OCI-M1 (cell line): ENCODE measurements at places on chromosomes 2 and 18.
A peak's percentile ranks its signal among the peaks of the same experiment; 100 is the strongest.

DNA sequence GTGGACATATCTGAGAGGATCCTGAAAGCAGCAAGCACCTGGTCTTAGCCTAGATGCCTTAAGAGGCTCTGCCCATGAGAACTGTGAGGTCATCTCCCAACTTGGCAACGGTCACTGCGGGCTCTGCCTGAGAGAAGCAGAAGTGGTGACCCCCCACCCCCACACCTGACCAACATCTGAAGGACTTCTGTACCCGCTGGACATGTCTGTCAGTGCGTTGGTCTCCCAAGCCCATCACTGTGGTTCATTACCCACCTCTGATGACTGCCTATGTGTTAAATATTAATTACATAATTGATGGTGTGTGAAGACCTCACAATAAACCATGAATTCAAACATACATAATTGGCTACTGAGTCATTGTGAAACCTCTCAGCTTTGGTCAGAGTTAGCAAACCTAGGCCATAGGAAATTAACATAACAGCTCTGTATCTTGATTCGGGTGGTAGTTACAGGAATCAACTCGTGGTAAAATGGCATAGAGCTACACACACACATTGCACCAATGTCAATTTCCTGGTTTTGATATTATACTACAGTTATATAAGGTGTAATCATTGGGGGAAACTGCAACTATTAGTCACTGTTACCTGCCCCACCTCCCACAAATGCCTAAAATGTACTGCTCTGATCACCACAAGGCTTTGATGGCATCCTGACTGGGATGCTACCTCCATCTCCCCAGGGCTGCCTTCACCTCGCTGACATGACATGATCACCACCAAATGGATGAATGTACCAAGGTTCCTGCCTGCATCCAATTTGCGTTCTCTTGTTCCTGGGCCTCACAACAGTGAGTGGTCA is 4.3 kb upstream of the GALNT1 start:
- no peak for DNase-seq

DNA sequence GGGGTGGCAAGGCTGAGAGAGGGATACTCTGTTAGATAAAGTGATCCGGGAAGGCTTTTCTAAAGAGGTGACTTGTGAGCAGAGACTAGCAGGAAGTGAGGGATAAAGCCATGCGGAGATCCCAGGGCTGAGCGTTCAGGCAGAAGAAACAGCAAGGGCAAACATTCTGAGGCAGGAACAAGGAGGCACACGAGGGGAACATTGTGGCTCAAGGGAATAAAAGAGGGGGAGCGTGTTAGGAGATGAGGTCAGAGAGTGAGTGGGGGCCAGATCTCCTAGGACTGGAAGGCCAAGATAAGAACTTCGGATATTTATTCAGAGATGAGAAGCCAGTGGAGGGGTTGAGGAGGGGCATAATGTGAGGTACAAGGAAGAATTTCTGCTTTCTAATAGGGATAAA is 67.1 kb downstream of the ACTR2 start:
- peak; percentile 29 for DNase-seq

GRCh38 chr2:67164771-67165522 is 232.2 kb upstream of the ETAA1 start:
- no peak for DNase-seq

DNA sequence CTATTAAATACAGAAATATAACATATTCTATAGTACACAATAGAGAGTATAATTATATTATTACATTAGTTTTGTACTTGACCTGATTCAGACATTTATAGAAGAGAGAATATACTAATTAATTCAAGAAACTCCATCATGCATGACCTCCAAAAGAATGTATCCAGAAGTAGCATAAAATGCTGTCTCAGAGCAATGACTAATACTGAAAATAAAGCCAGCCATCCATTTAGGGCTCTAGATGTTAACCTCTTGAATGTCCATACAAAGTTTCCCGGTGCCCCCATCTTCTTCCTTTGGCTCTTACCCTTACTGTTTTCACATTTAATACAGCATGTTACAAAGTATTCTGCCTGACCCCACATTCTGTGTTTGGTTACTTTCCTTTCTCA is 102.0 kb downstream of the ARHGAP15 start:
- DNase-seq: no peak

DNA sequence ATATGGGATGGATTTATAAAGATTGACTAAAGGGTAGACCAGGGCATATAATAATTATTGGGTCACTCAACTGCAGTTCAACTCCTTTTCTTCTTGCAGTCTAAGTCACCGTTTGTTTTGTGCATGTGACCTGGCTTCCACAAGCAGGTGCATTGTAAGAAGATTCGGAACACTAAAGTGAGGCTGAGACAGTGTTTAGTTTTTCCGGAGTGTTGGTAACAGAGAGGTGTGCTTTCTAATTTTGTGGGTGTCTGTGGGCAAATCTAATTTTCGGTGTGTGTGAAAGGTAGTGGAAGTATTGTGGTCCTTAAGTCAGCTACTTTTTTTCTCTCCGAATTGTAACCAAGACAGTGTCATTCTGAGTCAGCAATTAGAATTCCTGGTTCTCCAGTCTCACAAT is 184.5 kb downstream of the CDH19 start:
- no peak for DNase-seq

- DNase-seq: no peak
These were observed 142.4 kb downstream of the NEDD4L start for GRCh38 chr18:58186258-58186948.

DNA sequence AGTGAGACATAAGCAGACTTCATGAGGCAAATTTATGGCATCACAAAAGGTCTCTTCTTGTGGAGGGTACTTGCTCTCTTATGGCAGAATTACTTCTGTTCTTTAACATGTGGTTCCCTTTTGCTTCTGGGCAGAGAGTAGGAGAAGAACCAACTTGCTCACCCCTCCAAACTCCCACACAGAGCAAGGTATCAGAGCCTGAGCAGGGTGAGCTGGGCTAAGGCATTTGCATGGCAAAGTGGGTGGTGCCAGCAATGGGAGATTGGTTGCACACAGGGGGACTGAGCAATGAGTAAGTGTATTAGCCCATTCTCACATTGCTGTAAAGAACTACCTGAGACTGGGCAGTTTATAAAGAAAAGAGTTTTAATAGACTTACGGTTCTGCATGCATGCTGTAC is 64.2 kb upstream of the ITGB6 start:
- no peak for DNase-seq

GRCh38 chr18:39191931-39192330 is 1626.3 kb upstream of the CELF4 start:
- DNase-seq: peak; percentile 35

- DNase-seq: peak; percentile 47
These were observed 231.6 kb upstream of the SMAD2 start for GRCh38 chr18:48161911-48162698.

DNA sequence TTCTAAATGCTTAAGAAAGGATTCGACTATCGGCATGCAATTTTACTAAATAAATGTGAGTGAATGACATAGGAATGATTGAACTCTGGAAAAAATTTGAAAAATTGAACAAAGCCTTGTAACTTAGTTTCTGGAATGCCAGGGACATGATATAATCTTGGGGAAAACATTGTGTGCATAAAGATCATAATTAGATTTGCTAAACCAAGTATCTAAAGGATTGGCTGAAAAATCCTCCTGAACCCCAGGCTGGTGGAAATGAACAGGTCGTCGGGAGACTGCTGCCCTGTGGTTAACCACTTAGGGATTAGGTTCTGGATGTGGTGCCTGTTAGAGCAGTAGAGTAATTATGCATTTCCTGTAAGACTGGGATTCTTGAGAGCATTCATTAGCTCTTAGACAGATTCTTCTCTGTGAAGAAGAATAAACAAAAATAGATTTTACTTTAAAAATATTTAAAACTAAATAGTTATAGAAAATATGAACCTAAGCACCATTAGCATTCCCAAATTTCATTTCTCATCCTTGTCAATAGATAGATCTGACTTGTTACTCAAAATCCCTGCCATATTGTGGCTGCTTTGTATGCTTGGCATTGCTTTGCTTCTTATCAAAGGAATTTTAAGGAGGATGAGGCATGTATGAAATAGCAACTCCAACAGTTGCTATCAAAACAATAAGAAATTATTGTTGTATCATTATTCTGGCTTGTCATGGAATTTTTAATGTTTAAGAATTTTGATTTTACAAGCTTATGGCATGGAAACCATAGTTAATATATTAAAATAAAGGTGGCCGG is 55.9 kb downstream of the LYPD6B start:
- DNase-seq: no peak

GRCh38 chr2:234752966-234753365 is 198.9 kb upstream of the SH3BP4 start:
- DNase-seq: no peak

DNA sequence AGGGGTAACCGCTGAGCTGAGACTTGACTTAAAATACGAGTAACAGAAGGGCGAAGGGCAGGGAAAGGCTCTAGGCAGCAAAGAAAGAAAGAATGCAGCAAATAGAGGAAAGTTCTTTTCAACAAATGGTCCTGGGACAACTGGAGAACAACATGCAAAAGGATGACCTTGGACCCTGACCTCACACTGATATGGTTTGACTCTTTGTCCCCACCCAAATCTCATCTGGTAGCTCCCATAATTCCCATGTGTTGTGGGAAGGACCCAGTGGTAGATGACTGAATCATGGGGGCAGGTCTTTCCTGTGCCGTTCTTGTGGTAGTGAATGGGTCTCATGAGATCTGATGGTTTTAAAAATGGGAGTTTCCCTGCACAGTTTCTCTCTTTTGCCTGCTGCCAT is 33.9 kb downstream of the ST3GAL5 start:
- DNase-seq: no peak

GRCh38 chr2:197306696-197307040 is 3.9 kb downstream of the ANKRD44 start:
- no peak for DNase-seq

DNA sequence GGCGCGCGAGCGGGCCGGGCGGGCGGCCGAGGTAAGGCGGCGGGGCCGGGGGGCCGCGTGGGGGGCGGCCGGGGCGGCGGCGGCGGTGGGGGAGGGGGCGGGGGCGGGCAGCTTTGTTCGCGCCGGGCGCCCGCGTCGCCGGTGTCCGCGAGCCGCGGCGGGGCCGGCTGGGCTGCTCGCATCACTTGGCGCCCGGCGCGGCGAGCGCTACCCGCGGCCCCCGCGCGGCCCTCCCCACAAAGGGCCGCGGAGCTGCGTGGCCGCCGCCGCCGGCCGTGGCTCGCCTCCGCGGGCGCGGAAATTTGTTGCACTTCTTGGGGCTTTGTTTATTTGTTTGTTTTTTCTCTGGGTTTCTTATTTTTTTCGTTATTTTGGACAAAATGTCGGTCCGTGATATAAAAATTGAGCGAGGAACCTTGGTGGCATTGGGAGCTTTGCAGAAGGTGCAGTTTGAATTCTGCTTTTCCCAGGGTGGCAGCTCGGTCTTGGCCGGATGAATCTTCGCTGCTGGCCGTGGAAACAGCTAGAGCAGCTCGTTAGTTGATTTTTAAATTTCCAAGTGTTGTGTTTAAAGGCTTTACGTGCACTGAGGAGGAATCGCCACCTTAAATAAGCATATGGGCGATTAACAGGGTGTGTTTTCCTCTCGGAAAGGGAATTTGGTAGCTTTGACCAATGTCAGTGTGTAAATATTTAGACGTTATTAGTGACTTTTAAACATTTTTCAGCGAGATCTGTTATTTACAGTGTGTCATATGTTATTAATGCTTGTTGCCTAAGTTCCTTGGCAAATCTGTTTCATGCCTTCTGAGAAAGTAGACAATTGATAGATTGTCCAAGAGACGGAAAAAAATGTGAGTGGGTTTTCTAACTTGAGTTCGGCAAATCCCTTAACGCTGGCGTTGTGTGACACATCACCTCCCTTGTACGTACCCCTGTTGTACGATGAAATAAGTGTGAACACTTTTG is 822 bp downstream of the UBE2E3 start:
- DNase-seq: peak; percentile 72

DNA sequence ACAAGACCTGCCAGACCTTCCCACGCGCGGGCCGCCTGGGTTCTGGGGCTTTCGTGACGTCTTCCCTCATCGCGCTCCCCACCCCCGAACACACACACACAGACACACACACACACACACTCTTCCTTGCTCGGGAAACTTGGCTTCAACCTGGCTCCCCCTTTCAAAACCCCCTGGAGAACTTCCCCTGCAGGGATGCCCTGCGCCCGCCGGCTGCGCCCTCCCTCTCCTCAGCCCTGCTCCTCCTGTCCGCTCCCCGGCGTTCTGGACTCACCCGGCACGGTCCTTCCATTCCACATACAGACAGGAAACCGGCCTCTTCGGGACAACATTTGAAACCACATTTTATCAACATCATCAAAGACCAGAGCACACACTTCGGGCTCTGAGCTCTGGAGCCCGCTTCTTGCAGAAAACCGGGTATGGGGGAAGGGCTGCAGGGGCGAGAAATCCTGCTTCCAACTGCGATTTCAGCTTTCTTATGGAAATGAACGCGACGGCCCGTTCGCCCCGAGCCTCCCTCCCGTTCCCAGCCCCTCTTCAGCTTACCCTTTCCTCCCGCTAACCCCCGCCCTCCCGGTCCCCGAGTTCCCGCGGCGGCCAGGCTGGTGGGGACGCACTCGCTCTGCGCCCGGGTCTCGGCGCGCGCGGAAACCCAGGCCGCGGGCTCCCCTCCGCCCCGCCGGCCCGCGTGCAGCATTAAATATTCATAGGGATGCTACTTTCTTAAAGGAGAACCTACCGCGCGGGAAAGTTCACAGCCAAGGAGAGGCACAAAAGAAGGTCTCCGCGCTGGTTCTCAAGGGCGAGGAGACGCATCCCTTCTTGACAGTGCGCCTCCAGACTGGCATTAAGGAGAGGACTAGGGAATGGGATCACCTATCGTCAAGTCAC is 18.3 kb downstream of the POU3F3 start:
- no peak for DNase-seq

GRCh38 chr2:40226637-40227036 is 225.3 kb downstream of the SLC8A1 start:
- DNase-seq: no peak

DNA sequence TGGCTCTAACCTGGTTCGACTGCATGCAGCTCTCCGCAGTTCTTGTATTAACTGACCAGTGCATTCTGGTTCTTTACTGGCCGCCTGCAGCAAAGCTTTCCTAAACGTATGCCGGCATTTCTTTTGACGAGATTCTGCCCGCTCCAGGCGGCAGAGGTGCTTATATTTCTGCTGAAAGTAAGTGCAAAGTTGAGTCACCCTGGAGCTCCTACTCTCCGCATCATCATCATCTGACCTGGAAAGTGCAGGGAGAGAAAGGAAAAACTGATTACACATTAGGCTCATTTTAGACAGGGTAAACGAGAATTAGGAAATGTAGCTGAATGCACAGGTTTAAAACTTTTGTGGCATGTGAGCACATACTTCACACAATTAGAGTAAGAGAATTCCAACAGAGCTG is 57.9 kb downstream of the INO80D start:
- no peak for DNase-seq

DNA sequence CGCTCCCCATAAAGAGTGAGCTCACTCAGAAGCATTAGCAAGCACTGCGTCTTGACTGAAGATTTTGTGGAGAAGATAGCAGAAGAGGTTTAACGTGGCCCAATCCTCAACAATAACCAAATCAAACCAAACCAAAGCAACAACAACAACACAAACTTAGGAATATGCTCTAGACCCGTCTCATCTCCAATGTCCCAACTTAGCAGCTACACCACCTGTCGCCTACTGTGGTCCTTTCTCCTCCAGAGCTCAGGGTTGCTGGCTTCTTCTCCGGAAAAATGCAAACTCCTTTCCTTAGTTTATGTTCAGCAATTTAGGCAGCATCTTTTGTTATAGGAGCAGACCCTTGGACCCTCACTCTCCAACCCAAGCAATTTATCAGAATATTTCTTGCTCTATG is 301.4 kb downstream of the ZNF521 start:
- DNase-seq: no peak
